GM12892 (cell line): ENCODE measurements at places on chromosomes 3 and 15.
A peak's percentile ranks its signal among the peaks of the same experiment; 100 is the strongest.

DNA sequence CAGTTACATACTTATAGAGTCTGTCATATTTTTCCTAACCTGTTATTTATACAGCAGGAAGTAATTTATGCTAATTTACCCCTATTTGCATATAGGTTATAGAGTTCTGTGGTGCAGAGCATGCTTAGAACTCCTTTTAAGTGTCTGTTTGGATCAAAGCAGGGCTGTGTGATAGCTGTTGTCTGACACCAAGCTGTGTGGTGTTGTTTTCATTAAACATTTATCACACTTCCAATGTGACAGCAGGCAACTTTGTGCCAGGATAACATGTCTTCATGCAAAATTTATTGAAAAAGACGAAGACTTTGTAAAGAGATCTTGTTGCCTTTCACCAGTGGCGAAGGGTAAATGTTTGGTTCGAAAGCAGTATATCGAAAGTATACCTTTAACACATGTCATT is 100.2 kb downstream of the RSRC1 start:
- no peak for DNase-seq

DNA sequence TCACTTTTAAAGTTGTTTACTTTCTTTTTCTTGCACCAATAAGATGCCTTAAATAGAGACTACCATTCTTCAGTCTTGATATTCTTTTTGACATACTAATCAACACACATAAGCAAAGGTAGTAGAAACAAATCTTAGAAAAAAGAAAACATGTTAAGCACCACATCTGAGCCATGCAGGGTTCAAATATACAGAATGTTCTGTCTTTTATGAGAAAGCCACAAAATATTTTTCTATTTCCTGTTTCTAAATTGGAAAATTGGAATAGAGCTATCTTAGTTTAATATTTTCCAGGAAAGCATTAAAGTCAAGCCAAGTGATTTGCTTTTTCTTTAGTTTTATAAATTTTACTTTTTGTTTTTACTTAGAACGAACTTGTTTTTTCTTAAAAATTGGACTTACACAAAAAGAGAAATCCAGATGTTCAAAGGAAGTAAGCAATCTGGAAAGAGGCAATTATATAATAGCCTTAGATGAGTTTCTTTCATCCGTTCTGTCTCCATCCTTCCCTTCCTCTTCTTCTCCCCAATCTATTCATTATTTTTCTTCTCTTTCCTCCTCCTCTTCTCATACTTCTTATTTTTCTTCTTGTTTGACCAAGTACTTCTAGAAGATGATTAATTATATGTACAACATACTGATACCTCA is 731.7 kb downstream of the SQOR start:
- DNase-seq: no peak

GRCh38 chr15:35721751-35722150 is 175.8 kb upstream of the DPH6 start:
- DNase-seq: no peak

GRCh38 chr3:14606669-14607339 is 44.8 kb upstream of the CCDC174 start:
- no peak for DNase-seq

DNA sequence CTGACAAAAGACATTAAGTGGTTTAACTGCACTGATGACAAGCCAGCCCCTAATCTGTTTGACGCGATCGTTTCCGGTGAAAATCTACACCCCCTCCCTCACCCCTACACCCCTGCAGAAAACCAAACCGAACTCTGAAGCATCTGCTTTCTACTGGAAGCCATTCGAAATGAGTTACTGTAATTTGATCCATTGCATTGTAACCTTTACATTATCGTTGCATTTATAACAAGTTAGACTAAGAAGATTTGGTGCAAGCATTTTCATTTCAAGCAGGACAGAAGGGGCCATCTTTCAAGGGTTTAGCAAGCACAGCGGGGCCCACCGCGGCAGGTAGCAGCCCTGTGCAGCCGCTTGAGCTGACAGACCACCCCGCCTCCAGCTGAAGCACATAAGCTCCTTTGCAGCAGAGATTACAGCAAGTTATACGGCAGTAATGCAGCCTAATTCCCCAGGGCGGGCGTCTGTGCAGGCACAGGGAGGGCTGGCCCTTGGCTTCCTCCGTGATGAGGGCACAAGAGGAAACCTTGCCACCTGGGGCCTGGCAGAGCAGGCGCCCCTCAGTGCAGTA is 79.3 kb downstream of the CHSY1 start:
- DNase-seq: no peak

DNA sequence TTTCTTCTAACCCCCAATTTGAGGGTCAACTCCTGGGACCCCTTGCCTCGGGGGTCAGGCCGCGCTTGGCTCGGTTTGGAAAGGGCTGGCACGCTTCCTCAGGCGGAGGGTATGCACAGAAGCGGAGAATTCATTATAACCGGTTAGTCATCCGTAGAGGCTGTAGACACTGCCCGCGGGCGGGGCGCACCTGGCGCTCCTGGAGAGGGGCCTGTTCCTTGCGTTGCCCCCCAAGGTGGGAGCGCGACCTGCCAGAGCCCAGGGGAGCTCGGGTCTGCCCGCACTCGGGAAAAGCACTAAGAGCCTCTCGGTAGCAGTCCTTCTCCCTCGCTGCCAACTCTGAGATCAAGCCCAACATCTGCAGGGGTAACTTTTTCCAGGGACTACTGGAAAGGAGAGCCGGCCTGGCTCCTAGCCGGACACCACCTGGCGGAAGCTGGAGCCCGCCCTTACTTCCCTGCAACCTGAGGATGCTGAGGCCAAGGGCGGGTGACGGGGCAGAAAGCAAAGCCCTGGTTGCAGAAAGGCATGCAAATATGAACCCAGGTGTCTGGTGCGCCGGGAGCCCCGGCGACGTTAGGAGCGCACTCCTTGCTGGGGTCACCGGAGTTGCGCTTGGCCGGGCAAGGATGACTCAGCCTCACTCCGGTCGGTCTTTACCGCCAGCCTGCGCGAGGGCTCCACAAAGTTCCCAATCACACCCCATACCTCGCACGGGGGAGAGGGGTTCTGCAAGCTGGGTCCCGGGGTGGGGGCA is 1.5 kb upstream of the CACNA2D3 start:
- peak; percentile 46 for DNase-seq

DNA sequence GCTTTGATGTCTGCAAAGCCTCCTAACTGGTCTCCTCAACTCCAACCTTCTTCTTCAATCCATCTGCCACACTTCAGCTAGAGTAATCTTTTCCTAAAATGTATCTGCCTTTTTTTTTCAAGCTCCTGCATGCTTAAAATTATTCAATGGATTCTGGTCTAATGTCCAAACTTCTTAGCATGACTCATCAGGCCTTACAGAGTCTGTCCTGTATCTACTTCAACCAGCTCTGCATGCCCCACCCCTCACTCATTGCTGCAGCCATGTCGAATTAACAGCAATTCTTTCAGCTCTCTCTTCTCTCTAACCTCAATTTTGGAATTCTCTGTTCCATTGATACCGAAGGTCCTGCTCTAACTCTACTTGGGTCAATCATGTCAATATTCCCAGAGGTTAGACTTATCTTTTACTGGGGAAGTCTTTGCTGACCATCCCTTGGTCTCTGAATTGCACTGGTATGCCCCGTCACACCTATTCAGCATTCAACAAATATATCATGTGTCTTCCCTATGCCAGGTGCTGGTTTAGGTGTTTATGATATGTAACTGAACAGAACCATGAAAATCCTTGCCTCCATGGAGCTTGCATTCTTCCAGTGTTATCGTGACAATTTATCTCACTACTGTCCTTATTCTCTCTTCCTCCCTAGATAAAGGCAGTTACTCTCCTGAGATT is 88.5 kb upstream of the NANOGP8 start:
- no peak for DNase-seq

GRCh38 chr3:120163816-120164215 is 69.6 kb upstream of the GSK3B start:
- no peak for DNase-seq

GRCh38 chr3:5136211-5136918 is 14.3 kb downstream of the ARL8B start:
- DNase-seq: peak; percentile 27

DNA sequence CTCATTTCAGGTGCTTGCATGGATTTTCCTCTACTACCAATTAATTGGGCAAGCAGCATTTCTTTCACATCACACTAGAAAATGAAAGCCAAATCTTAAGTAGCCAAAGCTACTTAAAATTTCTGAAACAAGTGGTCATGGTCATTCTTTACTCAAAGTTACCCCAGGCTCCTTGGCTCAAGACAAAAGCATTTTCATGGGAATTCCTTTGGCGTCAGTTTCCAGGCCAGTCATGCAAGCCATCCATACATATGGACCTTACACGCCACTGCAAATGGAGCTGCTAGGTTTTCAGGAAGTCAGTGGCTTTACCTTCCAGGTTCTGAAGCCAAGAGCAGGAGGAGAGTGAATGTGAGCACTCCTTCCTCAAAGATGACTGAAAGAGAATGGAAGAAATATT is 83.7 kb upstream of the IL12A start:
- no peak for DNase-seq

DNA sequence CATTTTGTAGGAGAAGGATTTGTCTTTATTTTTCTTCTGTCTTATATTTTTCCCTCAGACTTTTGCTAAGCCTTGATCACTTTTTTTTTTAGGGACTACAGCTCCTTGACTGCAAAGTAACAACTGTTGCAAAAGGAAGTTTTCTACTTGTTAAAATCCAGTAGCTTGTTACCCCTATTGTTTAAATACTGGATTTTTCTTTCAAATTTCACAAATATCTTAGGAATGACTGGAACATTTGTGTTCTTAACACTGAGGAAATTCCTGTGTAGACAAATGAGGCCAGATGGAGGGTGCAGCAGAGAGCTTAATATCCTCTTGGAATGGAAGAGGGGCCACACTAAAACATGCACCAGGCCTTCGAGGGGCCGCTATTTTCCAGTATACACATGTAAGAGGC is 3.2 kb upstream of the PGPEP1L start:
- DNase-seq: no peak

GRCh38 chr3:65402597-65402996 is 636.1 kb downstream of the MAGI1 start:
- DNase-seq: no peak

- no peak for DNase-seq
Observed at GRCh38 chr3:1318296-1319005, 225.6 kb downstream of the CNTN6 start.

DNA sequence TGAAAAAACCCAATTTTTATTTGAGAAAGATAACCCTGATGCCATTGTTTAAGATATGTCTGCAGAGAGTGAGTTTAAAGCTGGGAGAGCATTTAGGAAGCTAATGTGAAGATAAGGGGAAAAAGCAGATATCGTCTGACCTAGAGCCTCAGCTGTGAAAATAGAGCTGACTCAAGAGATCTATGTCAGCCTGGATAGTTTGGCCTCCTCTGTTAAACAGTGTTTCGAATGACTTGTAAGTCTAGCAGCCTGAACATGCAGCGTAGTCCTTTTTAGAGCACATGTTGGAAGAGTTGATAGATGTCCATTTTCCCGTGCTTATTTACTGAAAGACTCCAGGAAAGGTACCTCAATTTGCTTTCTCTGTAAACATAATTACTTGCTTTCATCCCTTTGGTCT is 48.1 kb downstream of the ALCAM start:
- no peak for DNase-seq

DNA sequence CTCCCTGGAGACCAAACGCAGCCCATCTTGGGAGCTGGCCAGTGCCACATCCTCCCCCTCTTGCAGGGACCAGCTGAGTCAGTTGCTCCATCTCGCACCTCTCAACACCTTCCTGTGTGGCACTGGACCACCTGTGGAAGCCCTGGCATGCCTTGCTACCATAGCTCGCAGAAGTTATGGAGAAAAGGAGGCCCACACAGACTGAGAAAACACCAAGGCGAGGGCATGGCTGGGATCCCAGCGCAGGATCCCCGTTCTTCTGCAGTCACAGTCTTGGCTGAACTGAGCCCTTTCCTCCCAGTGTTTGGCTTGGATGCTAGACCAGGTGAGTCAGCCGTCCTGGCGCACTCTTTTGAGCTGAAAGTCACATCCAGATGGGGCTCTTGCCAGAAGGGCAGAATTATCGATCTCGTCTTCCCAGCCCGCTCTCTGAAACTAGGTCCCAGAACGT is 46.9 kb downstream of the CHRD start:
- DNase-seq: no peak
